Islet precursor cell (in vitro differentiated cells): ENCODE measurements at places on chromosomes 1 and 21.

DNA sequence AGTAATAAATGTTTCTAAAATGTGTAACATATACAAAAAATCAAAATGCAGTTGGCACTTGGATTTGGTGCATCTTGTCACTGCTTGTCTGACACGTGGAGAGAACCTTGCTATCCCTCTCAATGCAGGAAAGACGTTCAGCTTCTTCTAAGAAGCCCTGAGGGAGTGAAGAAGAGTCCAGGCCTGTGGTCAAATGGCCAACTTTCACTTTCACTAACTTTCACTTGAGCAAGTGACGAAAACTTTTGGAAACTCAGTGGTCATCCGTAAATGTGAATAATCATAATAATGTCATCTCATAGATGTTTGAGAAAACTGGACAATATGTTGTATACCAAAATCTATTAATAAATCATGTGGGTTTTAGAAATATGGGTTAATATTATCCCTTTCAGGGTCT lies 61.9 kb downstream of the ERG start:
- DNase-seq: no peak

DNA sequence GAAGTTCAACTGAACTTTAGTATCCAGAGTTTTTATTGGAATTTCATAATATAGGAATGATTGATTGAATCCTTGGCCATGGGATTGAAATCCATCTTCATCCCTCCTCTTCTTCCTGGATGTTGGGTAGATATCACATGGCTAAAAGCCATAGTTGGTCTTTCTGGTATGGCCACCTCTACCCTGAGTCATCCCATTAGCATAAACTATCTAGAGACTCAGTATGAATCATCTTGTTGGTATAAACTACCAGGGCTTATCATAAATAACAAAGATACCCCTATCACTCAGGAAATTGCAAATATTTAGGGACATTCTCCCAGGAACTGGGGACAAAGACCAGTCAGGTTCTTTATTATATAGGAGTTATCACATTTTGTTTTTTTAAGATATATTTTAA lies 21.2 kb upstream of the ZP4 start:
- DNase-seq: no peak

- no peak for DNase-seq
These were observed 545.4 kb downstream of the ADGRL2 start for GRCh38 chr1:82346141-82346540.

- no peak for DNase-seq
These were observed 5.0 kb upstream of the RWDD3 start for GRCh38 chr1:95229037-95229436.

DNA sequence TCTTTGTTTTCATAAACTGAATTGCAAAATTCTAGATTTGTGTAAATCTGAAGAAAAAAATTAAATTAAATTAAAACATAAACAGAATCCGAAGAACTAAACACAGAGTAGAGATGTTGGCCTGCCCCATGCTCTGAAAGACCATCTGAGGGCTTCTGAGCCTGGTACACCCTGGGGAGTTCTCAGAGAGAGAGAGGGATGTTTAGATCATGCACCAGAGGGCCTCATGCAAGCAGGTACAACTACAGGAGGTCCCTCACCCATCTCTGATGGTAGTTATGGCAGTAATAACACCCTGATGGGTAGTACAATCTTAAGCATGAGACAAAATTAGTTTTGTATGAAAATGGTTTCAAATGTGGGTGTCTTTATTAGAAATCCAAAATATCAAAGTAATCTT lies 127.7 kb downstream of the TGFB2 start:
- no peak for DNase-seq

GRCh38 chr1:165823552-165824268 lies 3.7 kb upstream of the UCK2 start:
- DNase-seq: no peak
